Renal cortex interstitium (tissue), 15 donors: ENCODE measurements at places on chromosomes 5 and 9. TPM values are rescaled to one million over a fixed set of nuclear protein-coding genes. Genes with fewer than 3 reads are reported as not detected.

DNA sequence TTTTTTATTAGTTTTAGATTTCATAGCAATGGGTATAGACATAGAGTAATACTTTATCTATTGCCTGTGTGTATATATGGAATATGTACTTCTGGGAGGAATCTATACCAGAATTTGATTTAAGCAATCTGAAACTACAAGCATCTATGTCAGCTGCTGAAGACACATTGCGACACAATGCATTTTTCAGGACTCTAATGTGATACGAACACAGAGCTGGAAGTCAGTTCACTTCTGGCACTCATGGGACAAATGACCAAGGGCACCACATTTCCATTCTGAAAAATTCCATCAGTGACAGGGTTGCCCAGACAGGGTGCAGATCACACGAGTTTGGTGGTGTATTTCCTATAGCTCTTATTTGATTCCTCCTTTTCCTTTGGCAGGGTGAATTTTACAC, 259.5 kb downstream of the NTRK2 start:
- no peak for DNase-seq

DNA sequence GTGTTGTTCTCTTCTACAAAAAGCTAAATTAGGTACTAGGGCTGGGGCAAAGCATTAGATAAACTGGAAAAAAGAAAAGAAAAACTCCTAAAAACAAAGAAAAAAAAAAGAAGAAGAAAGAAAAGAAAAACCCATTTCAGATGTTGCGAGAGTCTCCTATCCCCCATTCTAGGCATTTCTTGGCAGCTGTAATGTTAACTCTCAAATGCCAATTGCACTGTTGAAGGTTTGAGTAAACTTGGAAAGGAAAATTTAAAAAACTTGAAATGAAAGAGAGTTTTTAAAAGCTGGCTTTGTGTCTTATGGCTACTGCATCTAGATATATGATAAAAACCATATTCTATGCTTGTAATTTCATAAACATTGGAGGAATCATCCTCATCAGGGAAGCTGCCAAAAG, 34.6 kb upstream of the CTSV start:
- no peak for DNase-seq

The MAPK9 gene
- polyA plus RNA-seq: 37.1 TPM

- no peak for DNase-seq
These were observed 6.2 kb upstream of the SPINK4 start for GRCh38 chr9:33233626-33234342.

DNA sequence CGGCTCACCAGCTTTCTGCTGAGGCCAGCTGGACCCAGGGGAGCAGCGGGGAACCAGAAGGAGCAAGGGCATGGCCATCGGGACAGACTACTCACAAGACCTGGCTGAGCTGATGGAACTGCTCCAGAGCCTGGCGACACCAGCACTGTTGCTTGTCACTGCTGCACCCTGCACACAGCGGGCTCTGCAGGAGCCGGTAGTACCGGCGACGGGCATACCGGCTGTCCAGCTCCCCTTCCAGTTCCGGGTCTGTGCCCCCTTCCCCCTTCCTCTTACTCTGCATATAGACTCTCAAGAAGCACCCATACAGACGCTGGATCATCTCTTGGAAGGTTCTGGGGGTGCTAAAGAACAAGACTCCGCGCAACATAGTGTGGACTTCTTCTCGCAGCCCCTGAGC, 974 bp downstream of the ANAPC2 start:
- DNase-seq: no peak

GRCh38 chr5:71816307-71816706, 97.2 kb downstream of the CARTPT start:
- DNase-seq: no peak

- DNase-seq: no peak
These were observed 64.5 kb upstream of the GNA14 start for GRCh38 chr9:77712533-77713130.

DNA sequence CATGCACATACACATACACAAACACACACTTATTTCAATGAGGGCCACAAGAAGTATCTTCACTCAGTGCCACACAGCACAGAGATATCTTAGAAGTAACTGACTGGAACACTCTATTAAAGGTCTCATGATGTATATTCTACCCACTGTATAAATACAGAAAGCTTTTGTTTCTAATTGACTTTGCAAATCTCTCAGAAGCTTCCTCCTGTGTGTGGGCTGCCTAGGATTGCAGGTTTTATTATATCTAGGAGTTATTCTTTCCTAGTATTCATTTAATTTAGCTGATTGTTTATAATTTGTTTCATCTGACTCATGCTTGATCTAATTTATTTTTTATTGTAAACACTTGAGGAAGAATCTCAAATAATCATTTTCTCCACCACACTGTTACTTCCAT, 262.4 kb upstream of the ACTBL2 start:
- DNase-seq: no peak

DNA sequence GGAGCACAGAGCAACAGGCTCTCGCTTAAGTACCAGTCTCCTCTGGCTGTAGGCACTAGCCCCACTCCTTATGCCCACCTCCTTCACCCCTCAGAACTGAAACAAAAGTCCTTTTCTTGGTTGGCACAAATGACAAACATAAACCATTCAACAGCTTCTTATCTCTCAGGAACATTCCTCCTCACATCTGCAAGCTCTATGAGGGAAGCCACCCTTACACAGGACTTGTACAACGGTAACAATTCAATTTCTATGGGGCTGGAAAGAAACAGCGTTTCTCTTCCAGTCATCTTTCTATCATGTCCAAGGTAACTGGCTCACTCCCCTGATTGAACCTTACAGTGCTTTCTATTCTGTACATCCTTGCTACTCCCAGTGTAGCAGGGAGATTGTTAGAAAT, 74.1 kb downstream of the CSF2 start:
- no peak for DNase-seq

DNA sequence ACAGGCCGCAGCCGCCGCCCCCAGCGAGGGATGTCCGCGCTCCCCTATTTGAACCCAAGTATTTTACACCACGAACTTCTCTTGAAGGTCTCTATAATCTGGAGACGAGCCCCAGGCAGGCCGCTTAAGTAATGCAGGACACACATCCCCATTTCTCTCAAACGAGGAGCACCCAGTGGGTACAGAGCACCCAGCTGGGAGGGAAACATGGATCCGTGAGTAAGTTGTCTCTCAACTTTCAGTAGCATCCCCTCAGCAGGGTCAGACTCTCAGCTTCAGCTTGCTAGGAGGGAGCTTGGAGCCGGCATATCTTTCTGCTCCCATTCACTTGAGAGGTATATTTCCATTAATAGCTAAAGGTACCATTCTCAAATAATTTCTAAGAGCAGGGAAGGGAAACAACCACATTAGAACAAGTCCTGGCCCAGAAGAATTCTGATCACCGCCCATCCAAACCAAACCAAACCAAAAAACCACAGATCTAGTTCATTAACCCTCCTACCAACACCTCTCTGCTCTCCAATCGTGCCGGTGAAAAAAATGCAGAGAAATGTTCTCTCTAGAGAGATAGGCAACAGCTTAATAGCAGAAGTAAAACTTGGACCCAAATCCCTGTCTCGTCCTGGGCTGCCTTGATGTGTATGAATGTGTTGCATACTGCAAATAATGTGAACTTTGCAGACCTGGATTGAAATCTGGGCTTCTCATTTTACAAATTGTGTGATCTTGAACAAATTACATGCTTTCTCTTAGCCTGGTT, 910 bp downstream of the TDRD7 start:
- DNase-seq: no peak

DNA sequence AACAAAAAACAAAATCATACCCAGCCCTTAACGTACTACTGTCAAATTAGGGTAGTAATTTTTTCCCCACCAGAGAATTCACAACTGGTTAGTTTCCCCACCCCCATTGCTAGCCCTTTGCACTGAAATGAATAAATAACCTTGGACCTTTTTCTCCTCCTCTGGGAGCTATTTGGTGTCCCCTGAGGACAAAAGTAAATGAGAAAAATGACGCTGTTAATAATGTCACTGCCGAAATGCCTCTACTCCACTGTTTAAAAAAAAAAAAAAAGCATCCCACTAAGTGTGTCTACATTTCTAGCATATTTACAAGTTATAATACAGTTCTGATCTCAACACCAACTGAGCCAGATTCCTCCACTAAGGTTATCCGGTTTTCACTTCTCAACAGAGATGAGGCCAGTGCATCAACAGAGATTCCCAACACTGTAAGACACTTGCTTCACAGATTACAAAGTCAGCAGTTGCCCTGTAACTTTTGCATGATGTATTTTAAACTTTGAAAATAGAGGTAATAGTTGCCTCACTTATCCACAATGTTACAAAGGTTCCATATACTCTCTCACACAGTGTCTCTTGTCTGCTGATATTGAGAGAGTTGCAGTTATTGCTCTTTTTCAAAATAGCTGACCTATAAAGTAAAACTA, 5.1 kb upstream of the NFIB start:
- no peak for DNase-seq

DNA sequence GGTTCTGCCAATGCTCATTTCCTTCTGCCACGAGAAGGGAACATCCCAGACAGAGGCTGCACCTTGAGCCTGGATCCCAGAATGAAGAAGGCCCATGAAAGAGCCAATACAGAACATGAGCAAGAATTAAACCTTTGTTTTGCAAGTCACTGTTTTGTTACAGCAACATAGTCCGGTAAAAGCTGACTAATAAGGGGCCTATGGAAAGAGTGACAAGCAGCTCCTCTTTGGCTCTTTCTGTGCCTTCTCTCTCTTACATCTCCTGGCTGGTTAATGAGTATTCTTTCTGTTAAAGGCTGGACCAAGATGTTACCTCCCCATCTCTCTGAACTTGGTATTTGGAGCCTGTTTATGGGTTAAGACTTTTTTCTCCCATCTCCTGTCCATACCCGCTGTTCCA, 10.8 kb downstream of the GFRA3 start:
- no peak for DNase-seq

- DNase-seq: no peak
These were observed 9.9 kb downstream of the SYNPO start for GRCh38 chr5:150650021-150651006.

- no peak for DNase-seq
These were observed 121.3 kb downstream of the RASGRF2 start for GRCh38 chr5:81081461-81081835.

DNA sequence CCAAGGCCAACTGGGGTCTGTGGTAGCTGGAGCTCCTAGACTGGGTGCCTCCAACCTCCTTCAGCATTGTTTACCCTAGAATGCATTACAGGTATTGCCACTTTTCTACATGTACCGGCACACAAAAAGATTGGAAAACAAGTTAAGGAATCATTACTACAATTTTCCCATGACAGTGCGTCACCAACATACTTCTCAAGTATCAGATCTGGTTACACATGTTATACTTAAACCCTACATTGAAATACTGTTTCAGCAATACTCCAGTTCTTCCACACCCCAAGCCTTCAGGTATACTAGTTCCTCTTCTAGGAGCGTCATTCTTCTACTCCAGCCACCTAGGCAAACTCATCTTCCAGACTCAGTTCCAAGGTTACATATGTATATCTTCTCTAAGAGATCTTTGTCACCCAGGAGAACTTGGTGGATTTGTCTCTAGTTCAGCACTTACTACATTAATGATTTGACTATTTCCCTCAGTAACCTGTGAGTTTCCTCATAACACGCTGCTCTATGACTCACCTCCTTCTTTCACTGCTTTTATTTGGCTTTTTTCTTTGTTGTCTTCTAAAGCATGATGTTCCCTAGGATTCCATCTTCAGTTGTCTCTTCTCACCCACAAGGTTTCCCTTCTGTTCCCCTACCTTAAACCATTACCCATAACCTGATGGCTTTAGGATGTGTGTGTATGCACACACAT, 217.0 kb downstream of the AP3B1 start:
- DNase-seq: no peak

- DNase-seq: no peak
These were observed 461.3 kb downstream of the TMEM232 start for GRCh38 chr5:110265162-110265561.

- no peak for DNase-seq
These were observed 177.0 kb upstream of the MVB12B start for GRCh38 chr9:126149661-126150060.

The MAMDC2 gene
- polyA plus RNA-seq: 5.6 TPM

The FGD3 gene
- polyA plus RNA-seq: 5.3 TPM

DNA sequence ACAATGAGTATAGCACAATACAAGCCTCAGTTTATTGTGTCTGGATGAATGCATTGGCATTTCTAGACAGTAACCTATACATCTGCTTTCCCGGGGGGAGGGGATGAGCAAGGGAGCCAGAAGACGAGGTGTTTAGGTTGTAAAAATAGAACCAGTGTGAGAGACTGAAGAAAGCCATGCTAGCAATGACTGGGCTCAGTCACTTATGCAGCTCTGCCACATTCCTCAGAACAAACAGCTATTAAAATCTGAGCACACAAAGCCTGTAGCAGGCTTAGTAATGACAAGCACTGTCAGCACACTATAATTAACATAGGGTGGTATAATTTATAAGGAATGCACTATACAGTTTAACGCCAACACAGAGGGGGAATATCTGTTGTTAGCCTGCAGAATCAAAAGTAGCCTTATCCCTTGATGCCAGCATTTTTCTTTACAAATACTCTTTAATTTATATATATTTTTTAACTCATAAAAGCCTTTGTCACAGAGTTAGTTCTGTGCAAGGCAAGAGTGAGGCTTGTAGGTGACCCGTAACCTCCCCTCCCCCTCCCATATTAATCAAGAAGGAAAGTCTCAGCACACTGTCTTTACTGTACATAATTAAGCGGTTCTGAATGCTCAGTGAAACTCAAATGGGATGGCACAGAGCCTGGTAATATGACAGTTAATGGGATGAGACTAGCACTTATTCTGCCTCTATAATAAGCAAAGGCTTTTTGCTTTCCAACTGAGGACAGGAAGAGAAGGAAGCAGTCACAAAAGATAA, 295.4 kb downstream of the CSNK1G3 start:
- no peak for DNase-seq

DNA sequence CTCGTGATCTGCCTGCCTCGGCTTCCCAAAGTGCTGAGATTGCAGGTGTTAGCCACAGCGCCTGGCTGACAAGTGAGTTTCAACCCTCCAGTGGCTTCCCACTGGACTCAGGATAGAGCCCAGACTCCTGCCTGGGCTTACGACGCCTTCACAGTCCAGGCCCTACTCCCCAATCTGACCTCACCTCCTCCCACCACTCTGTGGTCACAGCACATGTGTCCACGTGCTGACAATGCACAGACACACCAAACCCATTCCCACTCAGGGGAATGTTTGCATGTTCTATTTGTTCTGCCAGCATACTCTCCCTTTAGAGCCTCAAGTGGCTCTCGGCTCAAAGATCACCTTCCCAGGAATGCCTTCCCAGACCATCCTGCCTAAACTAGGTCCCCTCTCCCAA, 31.1 kb upstream of the TRIM14 start:
- no peak for DNase-seq

The EIF4E1B gene
- polyA plus RNA-seq: 0.09 TPM

The CD180 gene
- 0.50 TPM for polyA plus RNA-seq

DNA sequence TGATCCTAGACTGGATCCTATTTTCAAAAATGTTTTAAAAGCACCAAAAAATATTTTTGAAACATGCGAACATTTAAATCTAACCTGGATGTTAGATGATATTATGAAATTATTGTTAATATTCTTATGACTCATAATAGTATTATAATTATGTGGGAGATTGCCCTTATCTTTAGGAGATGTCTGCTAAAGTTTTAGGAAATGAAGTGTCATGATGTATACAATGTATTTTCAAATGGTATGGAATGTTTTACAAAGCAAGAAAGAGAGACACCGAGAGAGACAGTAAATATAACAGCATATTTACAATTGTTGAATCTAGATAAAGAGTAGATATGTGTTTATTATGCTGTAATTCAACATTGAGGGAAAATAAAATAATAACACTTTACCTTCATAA, 455.9 kb downstream of the ACTL7B start:
- no peak for DNase-seq

The ARID3C gene
- polyA plus RNA-seq: not detected
